ENCODE measurements at places on chromosomes 13 and 19. TPM values are rescaled to one million over a fixed set of nuclear protein-coding genes. Genes with fewer than 3 reads are reported as not detected.

OLFM2 gene
- total RNA-seq = 6.8 TPM

RNF225 gene
- total RNA-seq = 1.5 TPM

ZNF844 gene
- 9.4 TPM for total RNA-seq

GRCh38 chr19:39936020-39936419, 1.6 kb upstream of the FCGBP start:
- no peaks in the 10 kb centered on the region for H3K4me1 ChIP-seq
- H3K27ac ChIP-seq = peak overlapping the region; percentile 14
- H3K36me3 ChIP-seq = no peaks in the 10 kb centered on the region
- peaks cover 9% of the 10 kb centered on the region for H3K27me3 ChIP-seq
- DNase-seq = no peak
- H3K4me3 ChIP-seq = no peak overlapping the region

DNA sequence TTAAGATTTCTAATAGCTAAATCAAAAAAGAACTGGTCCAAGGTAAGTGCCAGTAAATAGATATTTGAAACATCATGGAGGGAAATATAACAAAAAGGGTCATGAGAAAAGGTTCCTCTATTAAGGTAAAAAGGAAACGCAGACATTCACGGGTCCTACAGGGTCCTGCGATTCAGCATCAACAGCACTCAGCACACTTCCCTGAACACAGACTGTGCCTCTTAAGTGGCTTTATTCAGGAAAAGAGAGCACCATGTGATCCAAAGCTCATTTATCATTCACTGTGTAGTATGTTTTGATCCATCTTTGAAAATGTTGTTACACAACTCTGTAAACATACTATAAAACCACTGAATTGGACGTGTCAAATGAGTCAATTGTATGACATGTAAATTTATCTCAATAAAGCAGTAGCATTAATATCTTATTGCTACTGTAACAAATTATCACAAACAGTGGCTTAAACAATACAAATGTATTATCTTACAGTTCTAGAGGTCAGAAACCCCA, 33.7 kb downstream of the CRYL1 start:
- no peak overlapping the region for H3K4me3 ChIP-seq
- peaks cover 6% of the 10 kb centered on the region for H3K4me1 ChIP-seq
- no peak overlapping the region for H3K27ac ChIP-seq
- no peaks in the 10 kb centered on the region for H3K36me3 ChIP-seq

- DNase-seq = no peak
- peak overlapping the region; percentile 3 for H3K27ac ChIP-seq
- no peaks in the 10 kb centered on the region for H3K27me3 ChIP-seq
- H3K4me3 ChIP-seq = no peak overlapping the region
These were observed 82.2 kb downstream of the SLC7A1 start for GRCh38 chr13:29513002-29513980.

- no peak for DNase-seq
- H3K4me1 ChIP-seq = no peaks in the 10 kb centered on the region
- H3K27ac ChIP-seq = no peak overlapping the region
- H3K36me3 ChIP-seq = no peaks in the 10 kb centered on the region
- no peak overlapping the region for H3K4me3 ChIP-seq
- H3K27me3 ChIP-seq = peaks cover 11% of the 10 kb centered on the region
These were observed 1.8 kb downstream of the LILRB5 start for GRCh38 chr19:54255105-54255775.
